ENCODE measurements at places on chromosomes 6 and 20. TPM values are rescaled to one million over a fixed set of nuclear protein-coding genes. Genes with fewer than 3 reads are reported as not detected.

- no peak for DNase-seq
Observed at GRCh38 chr6:30589754-30590358, 18.6 kb downstream of the ABCF1 start.

DNA sequence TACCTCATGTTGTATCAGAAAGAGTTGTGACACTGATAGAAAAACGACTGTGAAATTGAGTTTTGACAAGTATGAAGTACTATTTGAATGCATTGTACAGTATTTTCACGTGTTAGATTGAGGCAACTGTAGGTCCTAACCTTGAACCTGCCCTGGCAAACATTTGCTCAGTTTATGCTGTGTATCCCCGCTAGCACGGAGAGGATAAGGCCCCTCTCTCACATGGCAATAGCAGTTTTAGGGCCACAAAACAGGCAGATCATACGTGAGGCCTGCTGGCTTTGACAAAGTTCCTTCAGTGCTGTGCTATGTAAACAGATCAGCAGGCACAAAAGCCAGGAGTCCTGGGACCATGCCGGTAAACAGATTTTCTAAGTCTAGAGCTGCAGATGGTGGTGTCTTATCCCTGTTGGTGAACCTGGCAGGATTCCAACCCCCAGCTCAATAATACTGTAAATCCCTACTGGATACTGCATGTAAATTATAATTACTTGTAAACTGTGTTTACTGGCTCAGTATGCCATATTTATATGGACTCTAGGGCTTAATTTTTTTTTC, 23.8 kb upstream of the FAM217A start:
- DNase-seq, result no peak

DNA sequence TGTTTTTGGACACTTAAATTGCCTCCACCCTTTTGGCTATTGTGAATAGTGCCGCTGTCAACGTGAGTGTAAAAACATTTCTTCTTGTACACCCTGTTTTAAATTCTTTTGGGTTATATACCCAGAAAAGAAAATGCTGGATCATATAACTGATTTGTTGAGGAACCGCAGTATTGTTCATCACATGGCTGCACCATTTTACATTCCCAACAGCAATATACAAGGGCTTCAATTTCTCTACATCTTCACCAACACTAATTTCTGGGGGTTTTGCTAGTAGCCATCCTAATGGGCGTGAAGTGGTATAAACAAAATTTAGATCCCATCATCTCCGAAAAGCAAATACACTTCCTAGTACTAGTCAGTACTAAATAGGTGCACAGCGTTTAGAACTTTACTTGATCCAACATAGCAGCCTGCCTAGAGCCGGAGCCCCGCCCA, 579 bp upstream of the BPHL start:
- DNase-seq, result no peak

DNA sequence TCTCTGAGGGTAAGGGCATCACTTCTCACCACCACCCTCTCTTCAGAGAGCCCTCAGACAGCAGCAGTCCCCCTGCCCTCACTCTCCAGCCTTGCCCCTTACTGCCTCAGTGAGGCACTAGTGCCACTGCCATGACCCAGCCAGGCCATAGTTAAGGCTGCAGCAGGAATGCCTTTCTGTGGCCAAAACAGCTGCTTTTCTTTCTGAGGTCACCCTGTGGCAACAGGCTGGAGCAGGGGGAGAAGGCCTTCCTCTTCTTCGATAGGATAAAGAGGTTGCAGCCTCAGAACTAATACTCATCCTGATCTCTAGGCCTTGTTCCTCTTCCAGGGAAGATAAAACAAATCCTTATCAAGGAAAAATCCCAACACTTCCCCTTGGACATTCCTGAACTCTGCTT, 56.8 kb upstream of the ECI2 start:
- DNase-seq, result no peak

GRCh38 chr6:95545226-95545625, 32.1 kb upstream of the MANEA start:
- DNase-seq, result no peak

- DNase-seq, result peak; percentile 79
Observed at GRCh38 chr6:21594416-21595281, 1.1 kb downstream of the SOX4 start.

GRCh38 chr20:17519606-17520285, 11.4 kb downstream of the BFSP1 start:
- DNase-seq, result no peak

DNA sequence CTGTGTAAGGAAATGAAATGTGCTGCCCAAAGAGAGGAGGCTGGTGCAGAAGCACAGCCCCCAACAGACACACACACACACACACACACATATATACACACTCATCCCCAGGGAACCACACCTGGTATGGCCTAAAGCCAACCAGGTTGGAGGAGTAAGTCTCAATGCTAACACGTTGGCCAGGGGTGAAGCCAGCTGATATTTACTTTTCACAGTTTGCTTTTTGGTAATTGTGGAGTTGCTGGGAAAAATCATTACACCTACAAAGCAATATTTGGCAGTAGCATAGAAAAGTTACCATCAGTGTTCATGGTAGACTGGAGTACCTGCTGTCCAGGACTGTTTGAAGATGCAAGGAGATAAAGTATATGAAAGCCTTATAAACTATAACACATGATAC, 50.3 kb upstream of the NAA20 start:
- DNase-seq, result no peak

- no peak for DNase-seq
Observed at GRCh38 chr6:24840187-24840586, 41.5 kb upstream of the ARMH2 start.

DNA sequence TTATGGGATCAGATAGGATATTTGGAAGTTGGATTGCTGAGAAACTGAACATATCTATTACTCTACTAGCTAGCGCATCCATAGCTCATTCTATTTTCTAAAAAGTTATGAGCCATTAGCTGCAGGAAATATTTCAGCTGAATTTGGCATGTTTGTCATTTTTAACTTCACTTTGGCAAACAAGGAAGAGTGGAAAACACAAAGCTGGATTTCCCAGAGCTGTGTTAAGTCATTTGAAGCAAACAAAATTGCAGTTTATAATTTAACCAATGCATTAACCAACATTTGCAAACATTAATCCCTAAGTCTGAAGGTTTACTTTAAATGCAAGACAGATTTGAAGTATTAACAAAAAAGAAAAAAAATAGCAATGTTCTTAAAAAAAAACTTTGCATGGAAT, 1.2 kb downstream of the ALDH8A1 start:
- DNase-seq, result no peak

DNA sequence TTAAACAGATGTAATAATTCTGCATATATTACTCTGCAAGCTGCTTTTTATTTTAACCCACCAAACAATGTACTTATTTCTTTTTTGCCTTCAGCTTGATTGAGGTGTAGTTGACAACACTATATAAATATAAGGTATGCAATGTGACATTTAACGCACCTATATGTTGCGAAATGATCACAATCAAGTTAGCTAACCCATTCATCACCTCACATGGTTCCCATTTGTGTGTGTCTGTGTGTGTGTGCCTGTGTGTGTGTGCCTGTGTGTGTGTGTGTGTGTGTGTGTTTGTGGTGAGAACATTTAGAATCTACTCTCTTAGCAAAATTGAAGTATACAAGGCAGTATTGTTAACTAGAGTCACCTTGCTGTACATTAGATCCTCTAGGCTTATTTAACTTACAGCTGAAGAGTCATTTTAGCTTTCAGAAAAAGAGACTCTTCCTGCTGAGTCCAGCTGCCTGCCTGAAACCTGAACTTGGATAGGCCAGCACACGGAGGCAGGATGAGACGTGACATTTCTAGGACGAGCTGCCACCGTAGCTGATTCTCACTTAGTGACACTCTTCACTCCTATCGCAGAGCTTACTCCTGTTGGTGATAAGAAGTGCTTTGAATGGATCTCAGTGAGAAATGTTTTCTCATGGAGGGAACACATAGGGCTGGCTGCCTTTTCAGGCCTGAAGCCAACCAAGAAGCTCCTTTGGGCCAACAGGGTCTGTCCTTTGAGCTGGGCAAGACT, 126.5 kb upstream of the RIPOR2 start:
- no peak for DNase-seq

DNA sequence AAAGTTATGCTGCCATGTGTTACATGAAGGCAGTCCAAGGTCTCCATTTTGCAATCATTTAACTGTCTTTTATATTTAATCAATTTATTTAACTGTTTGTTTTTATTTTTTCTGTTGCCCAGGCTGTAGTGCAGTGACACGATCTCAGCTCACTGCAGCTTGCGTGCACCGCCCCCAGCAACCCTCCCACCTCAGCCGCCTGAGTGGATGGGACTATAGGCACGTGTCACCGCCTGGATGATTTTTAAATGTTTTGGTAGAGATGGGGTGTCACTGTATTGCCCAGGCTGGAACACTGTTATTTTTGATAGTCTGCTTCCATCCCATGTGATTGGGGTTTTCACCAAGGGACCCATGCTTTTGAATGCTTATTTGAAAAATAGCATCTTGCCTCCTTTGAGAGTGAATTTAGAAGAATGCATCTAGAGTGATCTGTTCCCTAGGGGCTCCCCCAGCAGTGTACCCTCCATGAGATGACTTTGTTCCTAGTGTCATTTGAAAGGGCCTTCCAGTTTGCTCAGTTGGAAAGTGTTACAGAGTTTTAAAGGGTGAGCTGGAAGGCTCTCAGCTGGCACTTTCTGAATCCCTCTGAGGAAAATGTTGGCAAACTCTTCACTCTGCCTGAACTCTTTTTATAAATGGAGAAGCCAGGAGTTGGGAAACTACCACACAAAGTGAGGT, 143.4 kb downstream of the JARID2 start:
- DNase-seq, result no peak

DNA sequence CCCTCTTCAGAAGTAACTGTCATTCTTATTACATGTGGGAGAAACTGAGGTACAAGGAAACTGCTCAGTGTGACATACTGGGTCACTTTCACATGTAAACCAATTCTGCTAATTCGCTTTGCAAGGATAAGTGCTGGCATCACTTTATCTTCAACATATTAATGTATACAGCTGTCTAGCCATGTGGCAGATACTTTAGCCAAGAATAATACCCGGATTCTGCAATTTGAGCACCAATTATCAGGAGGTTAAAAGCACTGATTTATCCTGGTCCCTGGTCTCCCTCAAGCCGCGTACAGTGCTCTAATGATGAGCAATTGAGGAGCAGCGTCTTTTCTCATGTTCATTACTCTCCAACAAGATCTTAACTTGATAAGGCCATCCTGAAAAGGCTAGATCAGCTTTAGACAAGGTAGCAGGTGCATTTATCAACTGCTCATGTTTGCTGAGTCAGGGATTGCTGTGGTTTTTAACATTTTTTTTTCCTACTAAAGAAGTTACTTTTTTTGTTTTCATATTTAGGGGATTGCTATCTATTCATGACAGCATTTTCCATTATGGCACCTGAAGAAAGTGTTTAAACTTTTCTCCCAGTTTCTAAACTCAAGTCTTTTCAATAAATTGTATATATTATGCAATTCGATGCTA, 1066.3 kb upstream of the MAP3K7 start:
- no peak for DNase-seq

- DNase-seq, result no peak
Observed at GRCh38 chr6:76594109-76594508, 521.6 kb upstream of the IMPG1 start.

GRCh38 chr6:20751293-20751935, 217.2 kb downstream of the CDKAL1 start:
- DNase-seq, result no peak

DNA sequence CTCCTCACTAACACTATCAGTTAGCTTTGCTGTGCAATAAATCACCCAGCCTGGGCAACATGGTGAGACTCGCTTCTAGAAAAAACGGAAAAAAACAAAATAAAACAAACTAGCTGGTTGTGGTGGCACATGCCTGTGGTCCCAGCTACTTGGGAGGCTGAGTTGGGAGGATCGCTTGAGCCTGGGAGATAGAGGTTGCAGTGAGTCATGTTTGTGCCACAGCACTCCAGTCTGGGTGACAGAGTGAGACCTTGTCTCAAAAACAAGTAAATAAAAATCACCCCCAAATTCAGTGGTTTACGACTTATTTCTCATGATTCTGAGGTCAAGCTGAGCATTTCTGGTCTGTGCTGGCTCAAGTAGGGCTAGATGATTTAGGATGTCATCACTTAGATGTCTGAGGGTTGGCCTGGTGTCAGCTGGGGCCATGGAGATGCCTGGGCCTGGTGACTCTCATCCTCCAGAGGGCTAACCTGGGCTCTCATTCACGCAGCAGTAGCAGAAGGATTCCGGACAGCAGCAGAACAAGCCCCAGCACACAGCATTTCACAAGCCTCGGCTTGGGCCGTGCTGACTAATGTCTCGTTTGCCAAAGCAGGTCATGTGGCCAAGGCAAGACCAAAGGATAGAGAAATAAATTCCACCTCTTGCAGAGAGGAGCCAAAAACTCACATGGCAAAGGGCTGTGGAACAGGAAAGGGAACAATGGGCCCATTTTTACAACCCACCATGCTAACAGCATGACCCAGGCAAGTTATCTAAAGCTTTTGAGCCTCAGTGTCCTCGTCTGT, 32.5 kb downstream of the MGME1 start:
- DNase-seq, result peak; percentile 71

- DNase-seq, result peak; percentile 80
Observed at GRCh38 chr20:63519668-63520503, 679 bp upstream of the PPDPF start.

DNA sequence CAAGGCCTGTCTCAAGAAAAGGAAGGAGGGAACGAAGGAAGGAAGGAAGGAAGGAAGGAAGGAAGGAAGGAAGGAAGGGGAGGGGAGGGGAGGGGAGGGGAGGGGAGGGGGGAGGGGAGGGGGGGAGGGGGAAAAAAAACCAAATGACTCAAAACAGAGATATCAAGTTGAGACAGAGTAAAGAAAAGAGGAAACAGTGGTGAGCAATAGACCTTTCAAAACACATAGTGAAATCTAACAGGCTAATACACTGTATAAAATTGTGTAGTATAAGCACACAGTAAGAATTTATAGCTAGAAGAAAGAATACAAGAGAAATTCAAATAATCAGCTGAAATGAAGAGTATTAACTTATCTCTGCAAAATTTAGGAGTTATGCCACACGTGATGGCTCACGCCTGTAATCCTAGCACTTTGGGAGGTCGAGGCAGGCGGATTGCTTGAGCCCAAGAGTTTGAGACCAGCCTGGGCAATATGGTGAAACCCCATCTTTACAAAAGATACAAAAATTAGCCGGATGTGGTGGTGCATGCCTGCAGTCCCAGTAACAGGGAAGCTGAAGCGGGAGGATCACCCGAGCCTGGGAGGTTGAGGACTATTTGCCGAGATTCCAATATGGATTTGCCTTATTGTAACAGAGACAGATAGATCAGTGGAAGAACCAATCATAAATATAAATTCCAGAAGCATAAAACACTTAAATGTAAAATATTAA, 123.2 kb downstream of the PRND start:
- no peak for DNase-seq

DNA sequence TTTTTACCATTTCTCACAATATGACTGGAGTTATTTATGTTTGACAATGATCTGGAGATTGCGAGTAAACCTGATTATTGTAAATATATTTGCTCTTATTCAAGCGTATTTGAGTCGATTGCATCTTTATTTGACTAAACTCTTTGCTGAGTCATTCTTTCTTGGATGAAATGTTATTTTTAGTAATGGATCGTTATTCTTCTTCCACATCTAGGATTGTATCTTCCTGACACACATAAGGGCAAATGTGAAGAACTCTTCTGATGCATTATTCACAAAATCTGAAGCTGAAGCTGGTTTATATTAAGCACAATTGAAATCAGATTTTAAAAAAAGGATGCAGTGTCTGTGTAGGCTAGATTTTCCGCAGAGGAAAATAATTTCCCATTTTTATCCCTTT, 68.2 kb downstream of the SEL1L2 start:
- no peak for DNase-seq

The SLC17A2 gene
- not detected for total RNA-seq

The IFT52 gene
- total RNA-seq, result 5.5 TPM

The RGS17 gene
- 0.05 TPM for total RNA-seq

The CLDN20 gene
- total RNA-seq, result not detected

The SLC13A3 gene
- total RNA-seq, result 0.30 TPM

The GTSF1L gene
- not detected for total RNA-seq

The SLPI gene
- total RNA-seq, result 1.2 TPM

The PTK6 gene
- total RNA-seq, result 0.13 TPM

The ME1 gene
- total RNA-seq, result 24.7 TPM
